ENCODE measurements at places on chromosomes 12 and 14.

DNA sequence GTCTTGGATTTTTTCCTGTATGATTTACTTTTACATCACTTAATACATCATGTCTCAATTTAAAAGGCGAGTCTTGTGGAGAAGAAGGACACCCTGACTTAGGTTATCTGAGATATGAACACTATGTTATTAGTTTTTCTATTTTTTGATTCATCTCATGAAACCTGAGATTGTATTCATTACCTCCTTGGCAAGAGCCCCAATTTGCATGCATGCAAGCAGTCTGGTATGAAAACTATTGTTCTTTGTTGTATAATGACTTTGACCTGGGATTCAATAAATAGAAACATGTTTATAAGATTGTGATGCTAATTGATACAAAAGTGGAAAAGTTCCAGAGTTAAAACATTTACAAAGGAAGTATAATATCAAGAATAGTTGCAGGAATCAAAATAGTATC lies 576.1 kb downstream of the NOVA1 start:
- DNase-seq = no peak

GRCh38 chr14:96748362-96748761 lies 48.8 kb upstream of the VRK1 start:
- no peak for DNase-seq

DNA sequence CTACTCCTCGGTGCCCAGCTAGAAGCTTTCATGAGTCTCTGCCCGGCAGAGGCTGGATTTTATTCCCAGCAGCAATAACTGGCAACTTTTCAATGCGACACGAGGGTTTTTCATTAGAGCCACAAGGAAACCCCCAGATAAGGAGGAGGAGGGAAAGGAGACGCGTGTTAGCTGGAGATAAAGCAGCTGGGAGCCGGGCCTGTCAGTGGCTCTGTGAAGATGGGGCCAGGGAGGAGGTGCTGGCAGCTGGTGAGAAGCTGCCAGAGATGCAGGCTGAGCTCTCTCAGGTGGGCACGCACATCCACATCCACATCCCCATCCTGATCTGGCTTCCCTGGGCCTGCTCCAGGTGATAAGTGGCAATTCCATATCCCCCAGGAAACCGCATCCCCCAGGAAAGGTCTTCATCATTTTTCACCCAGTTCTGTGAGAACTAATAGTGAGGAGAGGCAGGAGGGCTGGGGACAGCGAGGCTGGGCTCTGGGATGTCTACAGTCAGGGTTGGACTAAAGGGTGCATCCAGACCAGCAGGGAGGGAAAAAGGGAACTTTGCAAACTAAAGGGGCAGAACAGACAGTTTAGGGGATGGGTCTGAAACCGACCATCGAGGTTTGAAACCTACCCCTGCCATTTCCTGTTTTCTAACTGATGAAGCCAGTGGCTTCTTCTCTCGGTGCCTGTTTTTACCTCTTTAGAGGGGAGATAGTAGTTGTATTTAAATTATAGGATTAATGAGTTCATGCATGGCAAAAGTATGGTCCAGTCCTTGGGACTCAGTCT lies 413.2 kb downstream of the DPF3 start:
- DNase-seq = no peak

- no peak for DNase-seq
Measured at GRCh38 chr12:102964872-102965271, 7.4 kb downstream of the ASCL1 start.

DNA sequence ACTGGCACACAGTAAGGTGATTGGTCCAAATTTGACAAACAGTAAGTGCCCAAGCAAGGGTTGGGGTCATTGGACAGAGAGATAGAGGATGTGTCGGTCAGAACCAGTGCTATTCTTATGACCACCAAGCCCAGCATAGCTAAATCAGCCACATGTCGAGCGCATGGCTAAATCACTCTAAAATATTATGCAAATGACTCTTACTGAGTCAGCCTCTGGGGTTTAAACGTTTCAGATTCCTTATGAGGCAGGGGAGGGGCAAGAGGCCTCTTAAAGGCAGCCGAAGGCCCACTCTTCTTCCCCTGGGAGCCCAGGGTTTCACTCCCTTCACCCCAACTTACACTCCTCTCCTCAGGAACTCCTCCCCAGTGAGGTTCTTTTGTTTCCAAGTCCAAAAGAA lies 603 bp upstream of the ENDOU start:
- DNase-seq = peak; percentile 89

DNA sequence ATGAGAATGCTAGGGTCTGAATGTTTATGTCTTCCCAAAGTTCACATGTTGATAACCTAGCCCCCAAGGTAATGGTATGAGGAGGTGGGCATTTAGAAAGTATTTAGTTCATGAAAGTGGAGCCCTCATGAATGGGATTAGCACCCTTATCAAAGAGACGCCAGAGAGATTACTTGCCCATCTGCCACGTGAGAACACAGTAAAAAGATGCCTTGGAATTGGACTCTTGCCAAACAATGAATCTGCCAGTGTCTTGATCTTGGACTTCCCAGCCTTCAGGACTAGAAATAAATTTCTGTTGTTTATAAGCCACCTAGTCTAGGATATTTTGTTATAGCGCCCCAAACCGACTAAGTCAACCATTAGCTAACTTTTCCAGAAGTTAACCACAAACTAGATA lies 92.0 kb upstream of the SLC38A4 start:
- DNase-seq = no peak

- DNase-seq = no peak
Measured at GRCh38 chr14:66254038-66254437, 232.1 kb upstream of the CCDC196 start.

Measured in fibroblast of upper back skin (primary cell).